ENCODE measurements at places on chromosomes 3 and 15.
A peak's percentile ranks its signal among the peaks of the same experiment; 100 is the strongest.

DNA sequence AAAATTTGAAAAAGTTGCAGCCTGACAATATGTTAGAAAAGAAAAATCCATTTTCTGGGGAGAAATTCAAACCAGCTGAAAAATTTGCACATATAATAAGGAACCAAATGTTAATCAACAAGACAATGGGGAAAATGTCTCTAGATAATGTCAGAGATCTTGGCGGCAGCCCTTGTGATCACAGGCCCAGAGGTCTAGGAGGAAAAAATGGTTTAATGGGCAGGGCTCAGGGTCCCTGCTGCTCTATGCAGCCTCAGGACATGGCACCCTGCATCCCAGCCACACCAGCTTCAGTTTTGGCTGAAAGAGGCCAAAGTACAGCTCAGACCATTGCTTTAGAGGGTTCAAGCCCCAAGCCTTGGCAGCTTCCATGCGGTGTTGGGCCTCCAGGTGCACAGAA lies 701.9 kb downstream of the IGSF11 start:
- DNase-seq = no peak

- DNase-seq = no peak
Observed at GRCh38 chr15:63465104-63465503, 39.3 kb upstream of the USP3 start.

GRCh38 chr15:71501344-71502076 lies 308.8 kb upstream of the NR2E3 start:
- DNase-seq = no peak

GRCh38 chr3:8660175-8661118 lies 15.8 kb upstream of the SSUH2 start:
- no peak for DNase-seq

- DNase-seq = peak; percentile 31
Observed at GRCh38 chr15:89457086-89457485, 39.3 kb downstream of the RHCG start.

GRCh38 chr3:183513046-183513706 lies 42.3 kb downstream of the KLHL6 start:
- DNase-seq = no peak

GRCh38 chr15:90560229-90560776 lies 30.6 kb downstream of the CRTC3 start:
- DNase-seq = no peak

DNA sequence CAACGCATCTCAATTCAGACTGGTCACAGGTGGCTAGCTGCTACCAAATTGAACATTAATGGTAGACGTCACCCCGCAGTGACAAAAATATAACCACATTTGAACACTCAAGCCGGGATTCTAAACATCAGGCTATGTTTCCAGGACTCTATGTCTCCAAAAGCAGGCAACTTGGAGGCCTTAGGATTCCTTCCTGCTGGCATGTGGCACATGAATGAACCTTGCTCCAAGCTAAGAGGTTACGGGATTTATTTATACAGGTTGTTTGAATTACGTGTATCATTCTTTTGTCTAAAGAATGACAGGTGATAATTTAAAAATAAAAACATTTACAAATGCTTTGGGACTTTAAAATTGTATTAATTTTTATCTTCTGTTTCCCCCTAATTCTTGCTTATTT lies 864.4 kb upstream of the CFAP20DC start:
- DNase-seq = no peak

DNA sequence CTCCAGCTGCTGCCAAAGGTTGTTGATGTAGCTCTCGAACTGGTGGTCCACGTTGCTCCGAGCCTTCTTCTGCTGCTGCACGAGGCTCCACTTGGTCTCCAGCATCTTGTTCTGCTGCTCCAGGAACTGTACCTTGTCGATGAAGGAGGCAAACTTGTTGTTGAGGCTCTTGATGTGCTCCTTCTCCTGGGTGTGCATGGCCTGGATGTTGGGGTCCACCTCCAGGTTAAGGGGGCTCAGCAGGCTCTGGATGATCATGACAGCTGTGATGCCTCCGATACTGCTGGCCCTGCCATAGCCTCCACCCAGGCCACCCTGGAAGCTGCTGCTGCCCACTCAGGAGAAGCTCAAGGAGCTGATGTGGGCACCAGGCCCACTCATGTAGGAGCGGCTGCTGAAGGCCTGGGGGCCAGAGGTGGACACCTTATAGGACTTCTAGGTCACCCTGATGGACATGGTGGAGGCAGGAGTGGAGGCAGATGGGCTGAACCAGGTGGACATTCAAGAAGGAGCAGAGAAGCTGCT lies 14.9 kb upstream of the PSTPIP1 start:
- no peak for DNase-seq

GRCh38 chr3:29011966-29012365 lies 268.9 kb upstream of the RBMS3 start:
- no peak for DNase-seq

- no peak for DNase-seq
Observed at GRCh38 chr15:41950489-41950888, 21.9 kb downstream of the EHD4 start.

DNA sequence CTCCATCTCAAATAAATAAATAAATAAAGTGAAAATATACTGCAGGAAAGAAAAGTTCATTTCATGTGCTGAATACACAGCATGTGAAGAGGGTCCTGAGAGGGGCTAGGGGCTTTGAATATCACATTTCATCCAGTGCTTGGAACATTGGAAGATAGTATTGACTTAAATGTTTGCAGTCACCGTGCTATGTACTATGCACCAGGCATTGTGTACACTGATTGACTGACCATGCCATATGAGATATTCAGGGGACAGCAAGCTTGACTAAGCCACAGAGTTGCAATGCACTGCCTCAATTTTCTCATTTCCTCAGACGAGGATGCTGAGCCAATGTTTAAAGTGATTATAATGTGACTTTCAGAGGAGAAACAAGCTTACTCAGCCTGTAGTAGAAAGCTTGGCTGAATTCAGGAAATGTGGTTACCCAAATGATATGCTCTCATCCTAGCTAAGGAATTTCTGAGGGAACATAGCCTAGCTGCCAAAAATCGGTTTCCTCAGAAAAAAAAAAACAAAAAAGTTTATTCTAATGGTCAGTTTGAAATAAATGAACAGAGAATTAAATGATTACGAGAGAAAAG lies 557.9 kb downstream of the FGF12 start:
- DNase-seq = no peak

DNA sequence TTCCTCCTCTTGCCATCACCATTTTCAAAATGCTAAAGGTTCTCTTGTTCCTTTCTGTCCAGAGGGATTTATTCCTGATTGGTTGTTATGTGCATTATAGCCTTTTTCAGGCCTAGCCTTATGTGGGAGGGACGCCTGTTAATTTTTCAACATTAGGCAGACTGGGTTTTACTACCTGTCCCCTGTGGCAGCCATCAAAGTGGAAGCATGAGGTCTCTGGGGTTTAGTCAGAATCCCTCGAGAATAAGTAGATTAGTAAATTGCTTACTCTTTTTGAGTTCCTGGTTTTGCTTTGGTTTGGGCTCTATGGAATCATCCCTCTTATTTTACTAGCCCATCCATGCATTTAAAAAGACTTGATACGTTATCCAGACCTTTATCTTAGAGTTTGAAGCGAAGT lies 32.4 kb downstream of the PAK2 start:
- DNase-seq = no peak

GRCh38 chr3:128991355-128991895 lies 2.5 kb downstream of the CFAP92 start:
- DNase-seq = no peak

- DNase-seq = no peak
Observed at GRCh38 chr3:149476225-149476624, 1.7 kb downstream of the TM4SF4 start.

DNA sequence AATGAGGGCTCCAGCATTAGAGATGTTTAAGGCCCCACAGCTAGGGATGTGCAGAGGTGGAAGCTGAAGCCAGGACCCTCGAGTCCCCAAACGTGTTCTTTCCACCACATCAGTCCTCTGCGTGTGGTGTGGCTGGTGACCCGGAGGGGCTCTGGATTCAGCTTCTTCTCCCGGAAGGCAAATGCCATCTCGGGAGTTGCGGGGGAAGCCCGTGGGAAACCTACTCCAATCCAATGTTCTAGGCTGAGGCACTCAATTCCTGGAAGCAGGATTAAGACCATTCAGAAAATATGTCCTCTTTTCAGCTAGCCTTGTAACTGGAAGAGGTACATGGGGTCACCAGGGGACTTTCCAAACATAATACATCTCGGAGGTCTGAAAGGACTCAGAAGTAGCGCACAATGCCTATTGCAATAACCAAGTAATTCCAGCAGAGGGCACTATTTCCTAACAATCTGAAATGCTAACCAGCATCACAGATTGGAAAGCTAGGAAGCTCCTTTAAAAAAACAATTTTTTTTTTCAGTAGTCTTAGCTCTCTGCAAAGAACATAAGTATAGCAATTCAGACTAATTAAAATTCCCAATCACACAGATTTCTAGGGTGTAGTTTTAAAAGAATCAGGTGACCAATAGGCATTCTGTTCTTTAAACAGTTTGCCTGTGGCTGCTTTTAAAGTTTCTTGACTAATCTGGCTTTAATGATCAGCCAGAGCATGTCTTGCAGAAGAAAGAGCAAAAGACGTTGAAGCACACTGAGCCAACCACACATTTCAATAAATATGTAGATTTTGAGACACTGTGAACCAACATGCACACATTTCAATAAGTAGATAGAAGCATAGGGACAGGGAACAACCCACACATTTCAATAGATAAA lies 36.1 kb downstream of the BNC1 start:
- DNase-seq = peak; percentile 29

- DNase-seq = no peak
Observed at GRCh38 chr3:134797741-134798451, 2.8 kb downstream of the EPHB1 start.

DNA sequence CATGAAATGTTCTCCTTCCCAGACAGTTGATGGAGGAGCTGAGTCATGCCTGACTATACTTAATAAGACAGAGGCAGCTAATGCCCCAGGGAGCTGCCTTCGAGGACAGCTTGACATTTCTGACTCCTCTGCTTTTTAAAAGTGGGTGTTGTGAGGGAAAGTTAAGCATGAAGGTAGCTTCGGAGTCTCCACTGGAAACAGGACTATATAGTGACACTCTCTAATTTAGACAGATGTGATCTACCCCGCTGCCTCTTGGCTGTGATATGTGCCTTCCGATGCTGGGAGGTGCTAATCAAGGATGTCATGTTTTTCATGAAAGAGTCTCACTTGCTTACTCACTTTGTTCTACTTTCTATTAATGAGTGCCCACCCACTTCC lies 72.7 kb downstream of the IL1RAP start:
- DNase-seq = no peak

DNA sequence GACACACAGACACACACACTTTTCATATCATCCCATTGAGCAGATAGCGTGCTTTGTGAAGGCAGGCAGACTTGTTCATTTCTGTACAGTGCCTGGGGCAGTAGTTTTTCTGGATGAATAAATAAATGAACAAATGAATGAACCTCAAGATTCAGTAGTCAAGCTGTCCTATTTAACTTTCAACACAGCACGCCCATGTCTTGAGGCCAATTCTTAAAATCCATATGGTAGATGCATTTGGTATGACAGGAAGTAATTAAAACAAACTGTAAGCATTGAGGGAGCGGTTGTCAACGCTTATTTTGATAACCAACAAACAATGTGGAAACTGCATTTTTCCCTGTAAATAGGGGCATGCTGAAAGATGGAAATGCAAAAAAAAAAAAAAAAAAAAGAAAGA lies 80.0 kb upstream of the BNC1 start:
- no peak for DNase-seq

DNA sequence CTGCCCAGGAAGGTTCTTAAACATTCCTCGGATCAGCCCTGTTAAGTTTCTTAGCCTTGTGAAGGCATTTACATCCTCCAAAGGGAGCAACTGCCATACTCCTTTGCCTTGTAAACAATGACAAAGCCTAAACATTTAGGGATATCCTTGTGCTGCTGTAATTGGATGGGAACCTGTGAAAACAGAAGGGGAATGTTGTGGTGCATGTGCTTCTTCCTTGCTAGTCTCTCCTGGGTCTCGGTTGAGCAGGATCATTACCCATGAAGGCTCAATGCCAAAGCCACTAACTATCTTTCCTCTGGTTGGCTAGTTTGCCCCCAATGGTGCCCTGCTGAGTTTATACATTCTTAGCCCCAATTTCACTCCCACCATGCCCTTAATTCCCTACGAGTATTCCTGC lies 17.3 kb downstream of the CHRNA3 start:
- no peak for DNase-seq

DNA sequence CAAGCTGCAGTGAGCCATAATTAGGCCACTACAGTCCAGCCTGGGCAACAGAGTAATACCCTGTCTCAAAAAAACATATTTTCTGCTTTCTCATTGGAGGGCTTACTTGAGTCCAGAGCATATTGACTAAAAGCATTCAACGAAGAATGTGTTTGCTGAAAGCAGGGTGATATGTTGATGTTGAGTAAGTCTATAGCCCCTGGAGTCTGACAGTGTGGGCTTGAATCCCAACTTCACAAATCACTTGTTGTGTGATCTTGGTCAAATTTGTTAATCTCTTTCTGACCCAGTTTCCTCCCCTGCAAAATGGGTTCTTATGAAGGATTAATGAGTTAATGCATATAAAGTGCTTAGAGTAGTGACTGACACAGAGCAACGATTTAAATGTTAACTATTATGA lies 403.9 kb downstream of the MECOM start:
- no peak for DNase-seq

DNA sequence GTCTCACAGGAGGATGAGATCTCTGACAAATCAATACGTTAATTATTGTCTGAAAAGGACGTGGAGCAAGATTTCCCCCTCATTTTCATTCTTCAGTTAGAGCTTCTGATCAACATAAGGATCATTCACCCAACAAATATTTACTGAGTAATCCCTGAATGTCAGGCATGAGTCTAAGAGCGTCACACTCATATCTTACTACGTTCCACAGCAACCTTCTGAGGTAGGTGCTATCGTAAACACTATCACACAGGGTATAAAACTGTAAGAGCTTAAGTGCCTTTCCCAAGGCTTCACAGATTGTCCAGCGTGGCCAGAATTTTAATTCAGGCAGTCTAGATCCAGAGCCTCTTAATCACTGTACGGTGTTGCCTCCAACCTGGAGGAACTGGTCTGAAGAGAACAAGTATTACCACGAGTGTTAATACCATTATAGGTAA lies 10.6 kb upstream of the TM4SF1 start:
- DNase-seq = no peak

DNA sequence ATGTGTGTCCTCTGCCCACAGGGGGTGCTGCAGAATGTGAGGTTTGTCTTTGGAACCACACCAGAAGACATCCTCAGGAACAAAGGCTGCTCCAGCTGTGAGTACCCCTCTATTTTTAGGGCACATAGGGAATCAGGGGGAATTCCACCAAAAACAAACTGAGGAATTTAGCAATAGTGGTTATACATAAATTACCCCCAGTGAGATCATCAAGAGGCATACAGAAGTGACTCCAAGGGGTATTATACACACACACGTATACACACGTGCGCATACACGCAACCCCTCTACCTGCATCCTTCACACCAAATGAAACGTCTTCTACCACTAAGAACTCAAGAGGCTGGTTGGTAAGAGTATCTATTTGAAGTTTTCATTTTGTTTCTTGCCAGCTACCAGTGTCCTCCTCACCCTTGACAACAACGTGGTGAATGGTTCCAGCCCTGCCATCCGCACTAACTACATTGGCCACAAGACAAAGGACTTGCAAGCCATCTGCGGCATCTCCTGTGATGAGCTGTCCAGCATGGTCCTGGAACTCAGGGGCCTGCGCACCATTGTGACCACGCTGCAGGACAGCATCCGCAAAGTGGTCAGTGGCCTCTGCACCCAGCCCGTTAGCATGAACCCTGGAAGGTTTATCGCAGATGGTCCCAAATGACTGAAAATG lies 2.9 kb downstream of the THBS1 start:
- no peak for DNase-seq

All from GM12864 (cell line).